ENCODE measurements at places on chromosomes 7 and 10.

DNA sequence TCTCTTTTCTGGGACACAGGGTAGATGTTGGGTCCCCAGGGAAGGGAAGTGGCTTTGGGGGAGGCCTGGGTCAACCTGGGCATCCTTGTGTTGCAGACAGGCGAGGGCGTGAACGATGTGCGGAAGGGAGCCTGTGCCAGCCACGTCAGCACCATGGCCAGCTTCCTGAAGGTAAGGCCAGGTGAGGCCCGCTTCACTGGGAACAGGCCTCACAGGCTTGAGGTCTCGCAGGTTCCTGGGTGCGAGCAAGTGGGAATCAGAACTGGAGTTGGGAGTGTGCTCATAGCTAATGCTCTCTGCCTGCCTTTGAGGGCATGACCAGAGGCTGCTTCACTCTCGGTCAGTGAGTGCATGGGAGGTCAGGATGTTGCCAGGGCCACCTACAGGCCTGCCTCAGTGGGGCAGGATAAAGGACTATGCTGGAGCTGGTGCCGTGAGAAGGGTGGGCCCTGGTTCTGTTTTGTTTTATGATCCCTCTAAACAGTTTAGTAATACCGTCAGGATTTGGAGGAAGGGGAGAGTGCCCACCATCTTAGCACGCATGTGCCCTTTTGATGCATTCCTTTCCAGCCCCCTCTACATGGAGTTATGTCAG lies 8.4 kb downstream of the DBNL start:
- DNase-seq = no peak

DNA sequence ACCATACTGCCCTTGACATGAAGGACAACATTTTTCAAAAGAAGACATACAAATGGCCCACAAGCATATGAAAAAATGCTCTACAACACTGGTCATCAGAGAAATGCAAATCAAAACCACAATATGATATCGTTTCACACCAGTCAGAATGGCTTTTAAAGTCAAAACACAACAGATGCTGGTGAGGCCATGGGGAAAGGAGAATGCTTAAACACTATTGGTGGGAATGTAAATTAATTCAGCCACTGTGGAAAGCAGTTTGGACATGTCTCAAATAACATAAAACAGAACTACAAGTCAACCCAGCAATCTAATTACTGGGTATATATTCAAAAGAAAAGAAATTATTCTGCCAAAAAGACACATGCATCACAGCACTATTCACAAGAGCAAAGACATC lies 4.2 kb upstream of the NT5C3A start:
- no peak for DNase-seq

- DNase-seq = no peak
Observed at GRCh38 chr10:13877154-13877909, 290.6 kb downstream of the PRPF18 start.

DNA sequence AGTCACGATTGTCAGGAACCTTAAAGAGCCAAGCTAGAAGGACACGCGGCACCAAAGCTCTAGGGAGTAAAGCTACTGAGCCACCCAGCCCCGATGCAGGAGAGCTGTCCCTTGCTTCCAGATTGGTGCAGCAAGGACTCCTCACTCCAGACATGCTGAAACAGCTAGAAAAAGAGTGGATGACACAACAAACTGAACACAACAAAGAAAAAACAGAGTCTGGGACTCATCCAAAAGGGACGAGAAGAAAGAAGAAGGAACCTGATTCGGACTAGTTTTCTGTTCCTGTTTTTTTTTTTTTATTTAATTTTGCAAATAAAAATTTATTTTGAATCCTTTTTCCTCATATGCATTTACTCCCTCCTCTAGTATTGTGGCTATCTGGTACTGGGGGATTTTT lies 11.4 kb upstream of the HKDC1 start:
- no peak for DNase-seq

DNA sequence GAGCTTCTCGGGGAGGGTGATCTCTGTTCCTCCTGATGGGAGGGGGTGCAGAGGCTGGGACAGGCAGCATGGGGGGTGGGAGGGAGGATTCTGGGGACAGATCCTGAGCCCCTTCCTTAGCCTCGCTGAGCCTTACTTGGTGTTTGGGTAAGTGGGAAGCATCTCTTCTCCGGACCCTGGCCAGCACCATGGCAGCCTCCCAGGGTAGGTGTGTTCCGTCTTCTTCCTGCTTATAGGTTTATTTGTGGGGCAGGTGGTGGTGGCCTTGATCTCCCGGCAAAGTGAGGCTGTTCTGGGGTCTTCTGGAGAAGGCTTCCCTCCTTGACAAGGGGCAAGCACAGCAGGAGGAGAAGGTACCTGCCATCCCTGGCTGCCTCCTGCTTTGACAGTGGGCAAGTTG lies 226.9 kb downstream of the GLRX3 start:
- no peak for DNase-seq

GRCh38 chr10:113646336-113647201 lies 17.3 kb downstream of the NRAP start:
- no peak for DNase-seq

DNA sequence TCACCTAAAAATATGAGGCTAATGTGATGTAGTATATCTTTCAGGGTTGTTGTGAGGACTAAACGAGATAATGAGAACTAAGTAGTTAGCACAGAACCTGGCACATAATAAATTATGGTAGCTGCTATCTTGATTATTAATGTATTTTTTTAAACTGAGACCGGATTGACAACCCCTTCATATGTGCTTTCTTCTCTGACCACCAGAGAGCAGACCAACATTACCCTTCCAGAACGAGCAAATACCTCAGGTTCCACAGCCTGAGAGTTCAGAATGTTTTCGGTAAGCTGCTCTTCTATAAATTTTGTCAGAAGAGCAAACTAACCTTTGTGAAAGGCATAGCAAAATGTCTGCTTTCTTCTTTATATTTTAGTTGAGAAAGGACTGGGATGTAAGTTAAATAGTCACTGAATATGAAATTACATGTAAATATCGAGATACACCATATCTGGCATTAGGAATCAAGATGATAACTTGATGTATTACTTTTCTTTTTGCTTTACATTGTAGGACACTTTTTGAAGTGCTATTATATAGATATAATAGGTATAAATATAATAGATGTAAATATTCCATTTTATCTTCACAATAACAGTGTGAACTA lies 13.6 kb upstream of the BPGM start:
- no peak for DNase-seq

GRCh38 chr10:120984221-120984620 lies 133.1 kb downstream of the WDR11 start:
- DNase-seq = no peak

DNA sequence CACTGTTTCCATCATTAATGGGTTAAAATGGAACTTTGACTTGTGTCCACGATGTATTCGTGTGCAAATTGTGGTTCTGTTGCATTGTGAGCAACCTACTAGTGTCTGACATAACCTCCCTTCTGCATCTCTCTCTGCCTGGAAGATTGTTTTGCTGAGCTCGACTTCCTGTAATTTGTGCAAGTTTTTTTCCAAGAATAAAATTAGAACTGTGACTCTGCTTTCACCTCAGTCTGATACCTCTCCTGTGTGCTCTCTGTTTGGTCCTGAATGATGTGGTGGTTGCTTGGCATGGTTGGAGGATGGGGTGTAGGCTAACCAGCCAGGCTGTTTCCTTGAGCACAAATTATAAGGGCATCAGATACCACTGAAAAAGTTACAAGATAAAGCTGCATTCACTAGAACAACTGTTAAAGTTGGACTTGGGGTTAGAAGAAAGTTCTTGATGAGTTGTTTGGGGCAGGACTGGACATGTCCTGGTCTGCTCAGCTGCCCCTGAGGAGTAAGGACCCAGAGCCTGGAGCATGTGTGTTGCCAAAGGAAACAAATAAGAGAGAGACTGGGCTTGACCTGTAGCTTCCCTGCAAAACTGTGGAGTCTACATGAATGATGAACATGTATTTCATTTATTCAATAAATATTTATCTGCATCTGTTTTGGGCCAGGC lies 1.9 kb upstream of the VOPP1 start:
- no peak for DNase-seq

Measured in mesothelial cell of epicardium (in vitro differentiated cells).